Lower leg skin (tissue), 4 donors: ENCODE measurements at places on chromosomes 3 and 15. TPM values are rescaled to one million over a fixed set of nuclear protein-coding genes. Genes with fewer than 3 reads are reported as not detected.

- DNase-seq: no peak
Observed at GRCh38 chr3:54619531-54619930, 308.3 kb downstream of the LRTM1 start.

The FRMD5 gene
- total RNA-seq: 0.19 TPM

DNA sequence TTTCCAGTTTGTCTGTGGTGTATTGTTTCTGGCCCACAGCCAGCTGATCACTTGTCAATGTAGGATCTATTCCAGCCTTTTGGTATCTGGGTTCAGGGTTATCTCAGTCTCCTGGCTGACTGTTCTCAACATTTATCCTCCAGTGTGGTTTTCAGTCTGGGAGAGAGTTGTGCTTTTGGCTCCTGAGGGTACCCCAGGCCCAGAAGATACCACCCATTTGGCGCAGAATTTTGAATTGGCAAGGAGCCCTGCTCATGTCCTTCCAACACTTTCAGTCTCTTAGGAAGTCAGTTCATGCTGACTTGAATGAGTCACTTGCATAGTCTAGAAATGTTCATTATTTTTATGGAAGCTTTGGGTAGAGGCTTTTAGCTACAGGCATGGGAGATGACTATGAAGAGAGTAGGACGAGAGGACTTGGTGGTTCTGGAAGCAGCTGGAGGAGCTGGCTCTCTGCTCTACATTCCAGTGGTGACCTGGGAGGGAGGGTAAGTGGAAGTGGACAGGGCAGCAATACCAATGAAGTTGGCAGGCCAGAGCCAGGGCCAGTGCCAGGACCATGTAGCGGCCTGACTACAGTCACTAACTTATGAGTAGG lies 7.2 kb downstream of the POLR2H start:
- no peak for DNase-seq

The DPPA2 gene
- total RNA-seq: not detected

DNA sequence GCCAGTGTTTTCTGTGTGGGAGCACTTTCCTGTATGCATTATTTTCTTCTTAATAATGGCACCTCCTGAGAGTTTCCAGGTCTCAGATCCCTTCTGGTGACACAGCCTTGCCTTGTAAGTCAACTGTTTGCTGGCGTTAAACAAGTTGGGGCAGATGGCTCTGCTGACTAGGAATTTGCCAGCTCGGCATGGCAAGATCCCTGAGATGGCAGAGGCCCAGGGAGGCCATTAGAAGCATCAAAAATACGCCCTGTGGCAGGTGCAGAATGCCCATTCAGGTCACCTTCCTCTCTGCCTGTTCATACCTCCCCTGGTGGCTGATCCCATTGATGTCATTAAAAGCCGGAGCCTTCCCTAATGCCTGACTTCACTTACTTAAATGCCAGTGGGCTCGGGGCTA lies 320.9 kb upstream of the CTDSPL start:
- DNase-seq: no peak

GRCh38 chr3:147002721-147003120 lies 397.6 kb upstream of the PLSCR5 start:
- DNase-seq: no peak

The MOBP gene
- 0.11 TPM for total RNA-seq

- DNase-seq: no peak
Observed at GRCh38 chr3:130933801-130934345, 40.0 kb downstream of the ATP2C1 start.

DNA sequence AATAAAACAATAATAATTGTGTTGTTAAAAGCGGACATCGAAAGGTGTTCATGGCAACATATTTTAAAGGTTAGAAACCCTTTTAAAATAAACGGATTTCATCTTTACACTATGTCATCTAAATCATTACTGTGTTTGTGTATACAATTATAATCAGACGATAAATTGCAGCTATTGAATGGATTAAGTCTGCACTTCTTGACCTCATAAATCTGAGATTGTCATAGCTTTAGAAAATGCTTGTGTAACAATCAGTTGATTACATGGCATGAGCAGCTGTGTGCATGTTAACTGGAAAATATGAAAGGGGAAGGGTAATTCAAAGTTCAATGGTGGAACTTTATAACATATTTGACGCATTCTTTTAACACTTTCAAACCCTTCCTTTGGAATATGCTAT lies 152.4 kb upstream of the MDFIC2 start:
- DNase-seq: no peak

DNA sequence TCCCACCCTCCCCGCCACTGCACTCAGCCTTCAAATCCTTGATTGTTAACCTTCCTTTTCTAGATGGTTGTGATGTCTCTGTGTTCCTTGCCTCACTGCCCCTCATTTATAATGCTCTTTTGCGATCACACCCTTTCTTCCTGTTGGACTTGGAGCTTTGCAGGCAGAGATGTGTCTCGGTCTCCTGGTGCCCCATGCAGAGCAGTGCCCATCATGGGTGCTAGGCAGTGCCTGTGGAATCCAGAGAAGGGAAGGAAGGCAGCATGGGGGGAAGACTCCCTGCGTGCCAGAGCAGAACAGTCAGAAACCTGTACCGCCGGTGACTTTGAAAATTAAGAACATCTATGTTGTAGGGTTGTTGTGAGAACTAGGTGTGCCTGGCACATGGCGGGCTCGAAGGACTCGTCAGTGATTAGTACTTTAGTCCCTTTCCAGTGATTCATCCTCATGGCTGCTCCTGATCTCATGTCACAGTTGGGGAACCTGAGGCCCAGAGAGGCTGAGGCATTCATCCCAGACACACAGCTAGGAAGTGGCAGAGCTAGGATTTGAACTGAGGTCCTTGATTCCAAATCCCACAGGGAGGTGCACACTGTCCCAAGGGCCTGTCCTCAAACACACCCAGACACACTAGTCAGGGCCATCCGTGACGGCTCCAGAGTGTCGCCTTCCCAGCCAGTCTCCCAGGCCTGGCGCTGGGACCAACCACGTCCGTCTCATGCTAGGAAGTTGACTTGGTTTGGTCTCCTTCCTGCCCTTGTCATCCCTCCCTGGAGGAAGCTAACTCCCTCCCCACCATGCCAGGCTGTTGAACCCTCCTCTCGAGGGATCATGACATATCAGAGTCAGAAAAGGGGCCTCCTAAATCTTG lies 58.3 kb downstream of the SMAD6 start:
- DNase-seq: no peak

GRCh38 chr15:67820992-67821783 lies 4.1 kb upstream of the SKOR1 start:
- DNase-seq: no peak

The MRPL46 gene
- 7.6 TPM for total RNA-seq

The PGBD4 gene
- 1.2 TPM for total RNA-seq

The LRRC31 gene
- not detected for total RNA-seq

GRCh38 chr3:173411375-173411973 lies 13.9 kb downstream of the NLGN1 start:
- no peak for DNase-seq

- no peak for DNase-seq
Observed at GRCh38 chr3:50466177-50466576, 37.3 kb downstream of the CACNA2D2 start.

The SAXO2 gene
- 0.30 TPM for total RNA-seq

GRCh38 chr15:76084256-76084655 lies 24.5 kb downstream of the TMEM266 start:
- no peak for DNase-seq

- DNase-seq: no peak
Observed at GRCh38 chr3:175484666-175485065, 625.5 kb downstream of the NAALADL2 start.

DNA sequence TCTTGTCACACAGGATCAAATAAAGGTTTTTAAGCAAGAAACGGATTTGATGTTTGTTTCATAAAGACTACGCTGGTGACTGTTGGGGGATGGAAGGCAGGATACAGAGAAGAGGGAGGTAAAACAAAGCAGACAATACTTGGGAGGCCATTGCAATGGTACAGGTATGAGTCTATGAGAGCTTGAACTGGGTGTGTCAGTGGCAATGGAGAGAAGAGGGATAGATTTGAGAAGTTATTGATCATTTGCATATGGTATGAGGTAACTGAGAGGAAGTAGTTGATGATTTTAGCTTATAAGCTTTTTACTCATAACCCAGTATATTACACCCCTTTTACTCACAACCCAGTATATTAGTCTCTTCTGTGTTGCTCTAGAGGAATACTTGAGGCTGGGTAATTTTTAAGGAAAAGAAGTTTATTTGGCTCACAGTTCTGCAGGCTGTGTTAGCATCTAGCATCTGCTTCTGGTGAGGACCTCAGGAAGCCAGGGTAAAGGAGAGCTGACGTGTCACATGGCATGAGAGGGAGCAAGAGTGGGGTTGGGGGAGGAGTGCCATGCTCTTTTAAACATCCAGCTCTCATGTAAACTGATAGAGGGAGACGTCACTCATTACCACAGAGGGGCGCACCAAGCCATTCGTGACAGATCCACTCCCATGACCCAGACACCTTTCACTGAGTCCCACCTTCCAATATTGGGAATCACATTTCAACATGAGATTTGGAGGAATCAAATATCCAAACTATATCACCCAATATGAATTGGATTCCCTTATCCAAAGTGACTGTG lies 153.9 kb downstream of the VPS8 start:
- no peak for DNase-seq

GRCh38 chr3:186095561-186096081 lies 13.3 kb downstream of the ETV5 start:
- no peak for DNase-seq

DNA sequence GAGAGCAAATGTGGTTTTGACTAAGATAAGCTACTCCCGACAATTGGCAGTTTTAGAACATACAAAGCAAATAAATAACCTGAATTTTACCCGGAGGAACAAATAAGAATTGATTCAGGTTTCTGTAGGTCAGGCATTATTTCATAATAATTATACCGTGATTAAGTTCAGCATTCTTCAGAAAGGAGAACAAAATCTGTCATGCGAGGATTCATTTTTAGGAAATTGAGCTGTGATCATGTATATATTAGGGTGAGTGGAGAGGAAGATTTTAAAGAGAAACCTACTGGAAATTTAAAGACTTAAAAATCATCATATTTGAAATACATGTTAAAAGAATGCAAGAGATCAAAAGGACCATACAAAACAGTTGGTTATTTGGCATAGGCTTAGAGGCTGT lies 20.5 kb downstream of the ZNF609 start:
- DNase-seq: no peak

DNA sequence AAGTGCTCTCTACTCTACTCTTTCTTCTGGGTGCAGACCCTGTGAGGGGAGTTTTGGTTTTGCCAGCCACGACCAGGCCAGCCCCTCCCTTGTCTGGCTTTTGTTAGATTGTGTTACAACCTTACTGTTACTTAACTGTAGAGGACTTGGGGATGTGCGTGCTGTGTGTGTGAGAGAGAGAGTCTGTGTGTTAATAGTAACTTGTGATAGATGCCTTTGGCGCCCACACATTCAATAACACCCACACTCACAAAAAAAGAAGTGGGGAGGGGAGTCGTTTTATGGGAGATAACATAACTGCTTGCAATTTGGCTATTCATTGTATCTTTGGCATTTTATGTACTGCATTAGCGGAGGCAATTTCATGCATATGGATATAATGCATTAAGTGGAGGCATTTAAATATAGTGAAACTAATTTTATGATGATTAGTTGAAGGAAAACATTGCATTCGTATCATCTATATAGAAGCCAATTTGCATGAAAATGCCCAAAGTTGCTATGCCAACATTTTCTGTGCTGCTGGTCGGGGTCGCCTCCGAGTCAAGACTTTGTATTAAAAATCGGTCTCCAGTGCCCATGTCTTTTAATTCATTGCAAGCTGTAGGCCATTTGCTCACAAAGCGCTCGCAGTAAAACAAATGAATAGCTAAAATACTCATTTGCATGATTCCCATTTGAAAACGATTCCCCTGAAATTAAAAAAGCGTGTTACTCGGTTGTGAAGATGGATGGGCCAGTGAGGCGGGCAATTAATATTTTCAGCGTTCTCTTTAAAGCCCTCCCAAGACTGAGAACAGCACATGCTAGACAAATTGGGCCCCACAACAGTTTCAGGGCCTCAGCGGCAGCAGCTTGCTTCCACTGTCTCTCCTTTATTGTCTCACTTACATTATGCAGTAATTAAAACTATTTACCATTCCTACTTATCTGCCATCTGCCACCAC lies 158.5 kb upstream of the SMAD3 start:
- peak; percentile 26 for DNase-seq

DNA sequence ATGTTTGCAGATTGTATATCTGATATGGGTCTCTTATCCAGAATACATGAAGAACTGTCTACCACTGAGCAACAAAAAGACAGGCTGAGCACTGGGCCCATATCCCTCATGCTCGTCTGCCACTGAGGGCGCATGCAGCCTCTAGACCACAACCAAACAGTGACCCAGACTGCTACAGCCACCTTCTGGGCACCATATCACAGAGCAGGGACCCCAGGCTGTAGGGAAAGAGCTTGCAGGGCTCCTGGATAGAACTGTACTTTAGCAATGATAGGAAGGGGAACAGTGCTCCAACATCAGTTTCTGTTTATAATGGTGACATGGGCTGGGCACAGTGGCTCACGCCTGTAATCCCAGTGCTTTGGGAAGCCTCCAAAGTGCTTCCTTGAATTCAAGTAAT lies 40.2 kb upstream of the TMEM87A start:
- no peak for DNase-seq

- no peak for DNase-seq
Observed at GRCh38 chr3:155656466-155656865, 88.4 kb downstream of the PLCH1 start.

The OR5K2 gene
- not detected for total RNA-seq

- no peak for DNase-seq
Observed at GRCh38 chr3:141854599-141854998, 21.8 kb upstream of the ATP1B3 start.

GRCh38 chr15:50051811-50052419 lies 67.1 kb downstream of the ATP8B4 start:
- peak; percentile 51 for DNase-seq

DNA sequence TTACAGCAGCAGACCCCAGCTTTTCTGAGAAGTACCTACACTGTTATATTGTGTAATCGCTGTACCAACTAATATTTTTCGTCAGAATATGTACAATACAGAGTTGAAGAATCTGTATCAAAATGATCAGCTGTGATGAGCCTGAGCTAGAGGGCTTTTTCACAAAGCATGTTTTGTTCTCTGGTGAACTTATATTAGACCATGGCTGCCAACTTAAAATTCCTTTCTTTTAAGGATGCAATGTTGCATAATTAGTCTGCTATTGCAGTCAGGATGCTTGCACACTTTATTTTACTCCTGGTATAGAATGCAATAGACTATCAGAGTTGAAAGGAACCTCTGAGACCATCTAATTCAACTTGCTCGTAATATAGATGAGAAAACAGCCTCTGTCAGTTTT lies 127.8 kb downstream of the RBMS3 start:
- DNase-seq: no peak

The ARHGEF3 gene
- total RNA-seq: 16.1 TPM

The CADPS gene
- total RNA-seq: 6.9 TPM

DNA sequence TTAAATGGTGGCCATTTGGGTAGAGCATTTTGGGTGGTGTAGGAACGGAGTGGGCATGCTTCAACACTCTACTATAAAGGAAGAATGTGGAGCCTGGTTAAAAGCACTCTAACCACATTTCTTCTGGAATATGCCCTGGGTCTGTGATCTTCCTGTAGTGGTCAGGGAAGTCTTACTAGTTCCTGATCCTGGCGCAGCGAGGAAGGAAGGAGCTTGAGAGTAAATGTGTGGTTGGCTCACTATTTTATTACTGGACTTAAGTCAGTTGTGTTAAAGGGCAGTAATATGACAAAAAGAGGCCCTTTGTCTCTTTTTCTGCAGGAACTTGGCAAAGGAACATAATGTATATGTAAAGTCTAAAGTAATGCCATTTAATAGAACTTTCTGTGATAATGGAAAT lies 197.6 kb upstream of the ZPLD1 start:
- DNase-seq: no peak

The IMPG2 gene
- 0.13 TPM for total RNA-seq
